ENCODE measurements at places on chromosomes 4 and X. TPM values are rescaled to one million over a fixed set of nuclear protein-coding genes. Genes with fewer than 3 reads are reported as not detected.

GRCh38 chr4:80918004-80918403 lies 112.5 kb upstream of the BMP3 start:
- DNase-seq, result no peak

- DNase-seq, result no peak
Measured at GRCh38 chrX:50952406-50952805, 41.9 kb downstream of the BMP15 start.

GRCh38 chrX:10512741-10513140 lies 107.6 kb downstream of the MID1 start:
- DNase-seq, result no peak

DNA sequence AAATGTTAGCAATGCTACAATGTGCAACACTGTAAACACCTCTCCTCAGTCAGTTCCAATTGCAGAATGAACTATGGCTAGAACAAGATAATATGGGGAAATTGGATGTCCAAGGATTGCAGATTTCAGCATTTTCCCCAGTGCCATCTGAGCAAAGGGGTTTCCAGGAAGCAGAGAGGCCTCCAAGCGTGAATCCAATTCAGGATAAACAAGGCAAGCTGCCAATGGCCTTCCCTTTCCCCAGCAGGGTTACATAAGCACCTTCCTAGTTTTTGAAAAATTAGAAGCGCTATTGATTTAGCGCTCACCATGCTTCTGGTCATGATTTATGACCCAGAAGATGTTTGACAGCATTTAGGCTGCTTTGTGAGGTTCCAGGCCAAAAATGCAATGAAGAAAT lies 223.0 kb upstream of the GATB start:
- DNase-seq, result no peak

DNA sequence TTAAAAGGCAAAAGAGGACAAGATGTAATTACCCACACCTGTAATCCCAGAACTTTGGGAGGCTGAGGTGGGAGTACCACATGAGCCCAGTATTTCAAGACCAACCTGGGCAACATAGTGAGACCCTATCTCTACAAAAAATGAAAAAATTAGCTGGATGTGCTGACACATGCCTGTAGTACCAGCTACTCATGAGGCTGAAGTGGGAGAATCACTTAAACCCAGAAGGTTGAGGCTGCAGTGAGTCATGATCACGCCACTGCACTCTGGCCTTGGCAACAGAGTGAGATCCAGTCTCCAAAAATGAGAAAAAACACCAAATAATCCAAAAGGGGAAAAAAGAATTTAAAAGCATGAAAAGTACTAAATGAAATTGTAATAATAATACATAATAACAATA lies 30.8 kb downstream of the NR0B1 start:
- DNase-seq, result no peak

- DNase-seq, result no peak
Measured at GRCh38 chrX:40109288-40110008, 11.7 kb upstream of the BCOR start.

FANCB gene
- total RNA-seq, result 0.46 TPM

SLC10A6 gene
- 1.3 TPM for total RNA-seq
